ENCODE measurements at places on chromosomes 12 and 14.

GRCh38 chr12:42767326-42767954, 177.9 kb upstream of the PRICKLE1 start:
- no peak for DNase-seq

DNA sequence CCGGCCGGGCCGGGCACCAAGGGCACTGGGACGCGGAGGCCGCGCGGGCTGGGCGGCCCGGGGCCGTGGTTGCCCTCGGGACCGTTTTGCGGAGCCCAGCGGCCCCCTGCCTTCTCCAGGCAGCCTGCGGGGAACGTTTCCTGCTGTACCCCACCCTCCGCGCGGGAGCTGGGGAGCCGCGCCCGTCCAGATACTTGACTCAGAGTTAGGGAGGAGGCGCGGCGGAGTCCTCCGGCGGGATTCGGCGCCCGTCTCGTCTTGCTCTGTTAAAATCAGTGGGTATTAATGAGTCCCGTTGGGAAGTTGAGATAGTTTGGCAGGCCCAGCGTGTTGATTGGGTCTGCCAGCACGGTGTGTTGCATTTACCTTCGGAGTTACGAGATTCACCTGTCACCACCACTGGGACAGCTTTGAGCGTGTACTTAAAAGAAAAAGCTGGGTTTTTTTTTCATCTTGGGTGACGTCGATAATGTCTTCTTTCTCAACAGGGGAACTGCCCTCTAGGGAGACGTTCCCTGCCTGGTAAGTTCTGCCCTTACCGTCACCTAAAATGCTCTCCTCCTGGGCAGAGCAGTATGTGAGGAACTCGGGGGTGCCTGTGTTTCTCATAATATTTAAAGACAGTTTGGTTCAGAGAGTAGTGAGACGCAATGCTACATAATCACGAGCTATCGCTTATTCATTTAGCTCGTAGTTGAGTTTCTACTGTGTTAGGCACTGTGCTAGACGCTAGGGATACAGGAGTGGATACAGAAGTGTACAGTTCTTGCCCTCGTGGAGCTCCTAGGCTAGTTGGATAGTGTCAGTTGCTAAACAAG, 596 bp downstream of the DLST start:
- no peak for DNase-seq

- DNase-seq: no peak
Observed at GRCh38 chr12:1594006-1594260, 448 bp downstream of the FBXL14 start.

GRCh38 chr14:83611491-83611890, 1918.5 kb upstream of the FLRT2 start:
- DNase-seq: no peak

GRCh38 chr14:101222362-101223070, 319.0 kb upstream of the RTL1 start:
- DNase-seq: no peak

DNA sequence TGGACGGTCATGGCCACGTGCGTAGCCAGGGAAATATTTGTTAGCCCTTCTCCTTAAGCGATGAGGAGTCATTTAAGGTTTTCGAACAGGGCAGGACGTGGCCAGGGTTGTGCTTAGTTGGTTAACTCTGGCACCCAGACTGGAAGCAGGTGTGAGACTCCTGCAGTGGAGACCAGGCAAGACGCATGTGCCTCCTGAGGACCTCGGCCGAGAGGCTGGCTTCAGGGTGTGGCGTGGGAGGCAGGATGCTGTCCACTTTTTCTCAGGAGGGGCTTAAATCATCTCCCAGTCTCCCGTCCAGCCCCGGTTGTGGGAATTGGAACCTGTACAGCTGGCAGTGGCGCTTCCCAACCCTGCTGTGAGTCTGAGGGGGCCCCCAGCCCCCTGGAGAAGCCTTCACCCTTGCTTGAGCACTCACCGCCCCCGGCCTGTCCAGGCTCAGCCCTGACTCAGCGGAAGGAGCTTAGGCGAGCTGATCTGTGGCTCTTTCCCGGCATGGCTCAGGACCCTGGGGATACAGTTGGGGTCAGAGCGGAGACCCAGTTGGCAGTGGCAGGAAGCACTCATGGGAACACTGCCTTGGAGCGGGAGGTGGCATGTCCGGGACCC, 46.3 kb upstream of the TSPAN9 start:
- DNase-seq: no peak

DNA sequence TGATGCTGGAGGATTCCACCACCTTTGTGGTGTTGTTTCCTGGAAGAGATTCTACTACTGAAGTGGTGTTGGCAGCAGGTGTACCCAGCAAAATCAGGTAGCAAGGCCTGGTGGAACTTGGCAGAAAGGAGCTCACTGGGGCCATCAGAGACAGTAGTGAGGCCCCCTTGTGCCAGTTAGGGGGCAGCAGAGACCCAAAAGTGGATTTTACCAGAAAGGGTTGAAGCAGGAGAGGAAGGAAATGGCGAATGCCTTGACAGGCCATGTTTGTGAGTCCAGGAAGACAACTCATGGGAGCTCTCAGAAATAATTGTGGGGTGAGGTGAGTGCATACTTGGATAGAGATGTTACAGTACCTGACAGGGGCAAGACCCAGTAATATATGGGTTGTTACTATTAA, 137.7 kb upstream of the FGD4 start:
- no peak for DNase-seq

GRCh38 chr12:131030472-131031328, 77.0 kb downstream of the ADGRD1 start:
- no peak for DNase-seq
